Stimulated activated effector memory CD8-positive, alpha-beta T cell treated with anti-CD3 and anti-CD28 coated beads, Interleukin-12 subunit alpha, Interleukin-12 subunit beta, amount 100 ng/mL, for 72 hours (primary cell): ENCODE measurements at places on chromosomes 13 and 19.

GRCh38 chr13:90068658-90069057 lies 1278.8 kb upstream of the MIR17HG start:
- no peak for DNase-seq

DNA sequence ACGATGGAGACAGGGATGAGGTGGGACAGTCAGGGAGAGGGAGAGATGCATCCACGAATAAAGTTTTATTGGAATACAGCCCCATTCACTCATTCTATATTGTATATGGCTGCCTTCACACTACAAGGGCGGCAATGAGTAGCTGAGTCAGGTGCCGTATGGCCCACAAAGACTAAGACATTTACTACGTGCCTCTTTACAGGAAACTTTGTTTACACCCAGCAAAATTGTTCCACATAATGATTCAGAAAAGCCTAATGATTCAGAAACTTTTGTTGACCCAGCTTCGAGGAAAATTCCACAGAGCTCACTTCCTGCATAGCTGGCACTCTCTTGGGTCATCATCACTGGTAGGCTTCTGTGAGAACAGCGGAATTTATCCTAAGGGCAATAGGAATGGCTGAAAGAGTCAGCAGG lies 87.3 kb upstream of the PEG3 start:
- DNase-seq, result no peak

DNA sequence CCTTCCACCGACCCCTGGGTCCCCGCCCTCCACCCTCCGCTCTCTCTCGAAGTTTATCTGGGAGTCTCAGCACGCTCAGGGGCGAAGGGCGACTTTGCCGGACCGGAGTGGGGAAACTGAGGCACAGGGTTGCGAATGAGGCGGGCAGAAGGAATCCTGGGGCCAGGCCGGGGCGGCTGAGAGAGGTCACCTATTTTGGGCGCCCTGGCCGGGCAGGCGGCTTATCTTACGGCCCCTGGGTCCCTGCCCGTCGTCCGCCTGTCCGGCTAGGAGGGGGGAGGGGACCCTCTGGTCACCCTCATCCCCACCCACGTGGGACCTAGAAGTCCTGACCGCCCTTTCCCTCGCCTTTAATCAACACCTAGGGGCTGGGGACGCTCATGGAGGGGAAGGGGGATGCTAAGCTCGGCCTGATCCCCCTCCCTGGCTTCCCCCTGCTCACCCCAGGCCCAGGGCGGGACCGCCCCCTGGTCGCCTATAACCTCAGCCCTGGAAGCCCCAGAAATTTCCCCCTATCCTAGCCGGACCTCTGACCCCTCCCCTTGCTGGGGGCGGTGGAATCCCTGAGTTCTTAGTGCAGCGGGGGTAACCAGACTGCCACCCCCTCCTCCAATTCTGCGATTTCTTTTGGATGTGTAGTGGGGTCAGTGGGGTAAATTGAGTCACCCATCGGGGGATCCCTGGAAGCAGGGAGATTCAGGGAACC lies 556 bp downstream of the TRIP10 start:
- no peak for DNase-seq

- DNase-seq, result no peak
Measured at GRCh38 chr19:1112268-1113029, 8.7 kb downstream of the GPX4 start.
